ENCODE measurements at places on chromosomes 3 and 15.

GRCh38 chr3:11655196-11655928 is 11.6 kb upstream of the VGLL4 start:
- DNase-seq, result no peak

DNA sequence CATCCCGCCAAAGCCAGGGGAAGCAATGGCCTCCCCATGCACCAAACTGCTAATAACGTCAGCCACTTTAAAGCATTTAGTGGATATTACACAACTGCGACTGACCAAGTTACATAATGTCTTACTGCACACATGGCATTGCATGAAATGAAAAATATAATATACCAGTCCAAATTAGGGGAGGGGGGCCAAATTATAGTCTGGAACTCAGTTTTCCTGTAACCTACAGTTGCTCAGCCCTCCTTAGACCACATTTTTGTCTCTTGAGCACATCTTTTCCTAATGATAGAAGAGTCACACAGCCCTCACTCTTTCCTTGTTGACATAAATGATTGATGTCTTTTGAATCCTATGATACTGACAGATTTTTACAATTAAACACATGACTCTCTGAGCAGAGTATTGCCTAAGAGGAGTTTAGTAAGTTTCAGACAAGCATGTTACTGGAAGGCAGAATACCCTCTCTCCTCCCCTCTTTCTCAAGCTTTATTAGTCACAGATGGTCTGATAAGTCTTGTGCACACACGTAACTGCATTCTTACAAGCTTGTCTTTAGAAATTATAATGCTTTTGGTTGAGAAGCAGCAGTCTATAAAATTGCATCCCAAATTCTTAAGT is 1.1 kb upstream of the PLD1 start:
- no peak for DNase-seq

DNA sequence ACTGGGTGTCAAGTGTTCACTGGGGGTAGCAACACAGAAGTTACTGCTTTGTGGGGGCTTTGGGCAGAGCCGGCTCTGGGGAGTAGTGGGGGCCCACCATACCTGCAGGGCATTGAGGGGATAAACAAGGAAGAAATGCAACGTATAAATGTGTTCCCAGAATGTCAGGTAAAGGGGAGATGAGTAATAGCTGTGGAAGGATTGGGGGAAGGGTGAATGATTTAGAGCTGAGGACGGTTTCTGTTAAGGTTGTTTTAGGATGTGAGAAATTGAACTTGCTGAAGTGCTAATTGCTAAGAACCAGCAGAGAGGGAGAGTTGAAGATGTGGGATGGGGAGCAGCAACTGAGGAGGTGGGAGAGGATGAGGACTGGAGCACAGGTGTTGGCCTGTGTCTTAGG is 10.7 kb downstream of the SCG5 start:
- DNase-seq, result no peak

DNA sequence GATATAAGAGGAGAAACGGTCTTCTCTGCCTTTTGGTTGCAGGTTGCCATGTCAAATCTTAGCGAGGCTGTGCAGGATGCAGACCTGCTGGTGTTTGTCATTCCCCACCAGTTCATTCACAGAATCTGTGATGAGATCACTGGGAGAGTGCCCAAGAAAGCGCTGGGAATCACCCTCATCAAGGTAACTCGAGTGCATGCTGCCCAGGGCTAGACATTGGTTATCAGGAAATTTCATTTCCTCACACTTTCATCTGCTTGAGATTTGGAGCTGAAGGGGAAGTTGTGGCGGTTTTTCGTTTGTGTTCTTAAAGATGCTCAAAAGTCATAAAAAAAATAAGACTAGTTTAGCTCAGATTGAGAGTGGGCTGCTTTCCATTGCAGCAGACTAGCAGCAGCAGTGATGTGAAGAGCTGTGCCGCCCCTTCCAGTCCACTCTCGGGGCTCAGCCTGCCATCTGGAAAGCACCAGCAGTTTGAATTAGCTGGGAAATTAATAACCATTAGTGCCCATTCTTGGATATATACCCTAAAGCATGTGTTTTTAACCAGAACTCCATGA is 32.2 kb downstream of the GPD1L start:
- DNase-seq, result no peak

DNA sequence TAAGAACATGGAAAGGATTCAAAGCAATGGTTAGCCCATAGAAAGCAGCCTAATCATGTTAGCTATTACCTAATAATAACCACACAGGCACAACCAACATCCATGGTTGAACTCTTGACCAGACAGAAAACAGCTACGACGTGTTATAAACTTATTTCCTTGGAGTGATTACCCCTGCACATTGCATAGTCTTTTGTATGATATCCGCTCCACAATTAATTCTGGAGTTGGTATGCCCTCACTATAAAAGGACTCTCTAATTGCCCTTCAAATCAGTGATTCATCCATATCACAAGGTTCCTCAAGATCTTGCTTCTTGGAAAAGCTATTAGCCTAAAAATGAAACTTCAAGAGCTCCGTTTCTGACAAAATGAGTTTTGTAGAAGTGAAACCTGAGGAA is 117.9 kb downstream of the SYNPR start:
- no peak for DNase-seq

DNA sequence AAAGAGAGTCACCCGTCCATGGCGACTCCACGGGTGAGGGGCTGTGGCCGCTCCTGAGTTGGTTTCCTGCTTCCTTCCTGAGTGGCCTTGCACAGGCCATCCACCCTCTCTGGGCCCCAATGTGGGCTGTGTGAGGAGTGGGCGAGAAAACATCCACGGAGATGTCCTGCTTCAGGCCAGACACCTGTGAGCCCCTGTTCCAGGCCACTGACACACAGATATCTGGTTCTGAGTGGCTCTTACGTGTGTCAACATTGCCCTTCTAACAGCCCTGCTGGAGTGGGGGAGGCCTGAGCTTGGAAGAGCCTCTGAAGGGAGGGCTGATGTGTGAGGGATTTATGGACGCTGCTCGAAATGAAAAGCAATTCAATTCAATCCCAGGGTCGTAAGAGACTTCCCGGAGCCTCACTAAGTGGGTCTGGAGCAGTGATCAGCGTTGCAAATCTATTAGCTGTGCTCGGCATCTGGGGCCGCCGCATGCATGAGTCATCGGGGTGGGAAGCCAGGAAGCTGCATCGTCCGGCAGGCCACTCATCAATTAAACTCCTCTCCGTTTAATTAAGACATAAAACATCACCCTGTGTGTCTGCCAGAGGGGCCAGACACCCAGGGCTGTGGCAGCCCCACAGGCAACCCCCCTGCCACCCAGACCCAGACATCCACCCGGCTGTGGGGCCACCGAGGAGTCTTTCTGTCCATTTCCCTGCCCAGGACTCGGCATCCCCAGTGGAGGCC is 20.0 kb upstream of the PRR23E start:
- no peak for DNase-seq

DNA sequence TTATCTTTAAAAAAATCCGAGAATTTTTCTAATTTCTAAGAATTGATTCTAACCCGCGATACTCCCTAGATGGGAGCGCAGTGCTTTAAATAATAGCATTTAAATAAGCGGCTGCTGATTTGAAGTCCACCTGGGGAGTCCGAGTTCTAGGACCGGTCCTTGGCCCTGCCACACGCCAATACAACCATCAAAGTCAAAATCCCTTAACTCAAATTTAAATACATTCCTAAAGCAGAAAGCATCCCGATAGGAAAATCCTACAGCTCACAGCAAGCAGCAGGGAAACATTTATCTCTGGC is 508 bp upstream of the ECT2 start:
- DNase-seq, result no peak

- no peak for DNase-seq
Measured at GRCh38 chr3:125622381-125622791, 27.1 kb upstream of the OSBPL11 start.

GRCh38 chr15:42273900-42274701 is 868 bp upstream of the TMEM87A start:
- peak; percentile 37 for DNase-seq

GRCh38 chr15:74642348-74642733 is 26.7 kb downstream of the CLK3 start:
- DNase-seq, result no peak

- no peak for DNase-seq
Measured at GRCh38 chr15:42404461-42405235, 45.3 kb downstream of the CAPN3 start.

GRCh38 chr3:29758434-29759322 is 477.8 kb downstream of the RBMS3 start:
- DNase-seq, result no peak

DNA sequence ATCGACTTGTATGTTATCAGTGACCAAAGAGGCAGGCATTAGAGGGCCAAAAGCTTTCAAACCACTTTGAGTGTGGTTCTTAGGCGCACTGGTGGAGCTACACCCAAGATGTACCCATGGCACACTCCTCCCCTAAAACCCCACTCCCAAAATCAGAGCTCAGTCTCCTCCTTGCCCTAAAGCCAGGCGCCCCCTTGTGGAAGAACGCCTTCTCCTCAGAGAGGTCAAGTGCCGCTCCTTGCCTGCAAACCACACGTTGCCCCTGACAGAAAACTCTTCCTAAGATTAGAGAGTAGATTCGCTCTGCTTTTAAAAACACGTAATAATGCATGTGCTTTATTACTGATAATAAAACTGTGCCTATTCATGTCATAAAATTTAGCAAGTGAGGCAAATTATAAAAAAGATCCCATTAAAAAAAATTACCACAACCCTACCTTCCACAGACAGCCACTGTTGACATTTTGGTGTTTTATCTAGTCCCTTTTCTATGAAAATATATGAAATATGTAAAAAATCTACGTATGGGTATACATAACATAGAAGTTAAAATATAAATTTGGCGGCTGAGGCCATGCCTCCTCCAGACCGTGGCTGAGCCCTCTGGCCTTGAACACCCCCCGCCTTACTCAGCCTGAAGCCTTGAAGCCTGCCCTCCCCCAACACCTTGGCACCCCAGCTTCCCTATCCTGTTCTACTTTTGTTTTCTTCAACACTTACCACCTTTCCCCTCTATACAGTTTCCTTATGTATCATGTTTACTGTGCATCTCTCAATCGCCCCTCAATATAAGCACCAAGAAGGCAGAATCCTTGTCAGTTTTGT is 33.5 kb downstream of the BCL2L10 start:
- DNase-seq, result peak; percentile 62

- DNase-seq, result no peak
Measured at GRCh38 chr15:91100814-91101607, 954 bp downstream of the SV2B start.

DNA sequence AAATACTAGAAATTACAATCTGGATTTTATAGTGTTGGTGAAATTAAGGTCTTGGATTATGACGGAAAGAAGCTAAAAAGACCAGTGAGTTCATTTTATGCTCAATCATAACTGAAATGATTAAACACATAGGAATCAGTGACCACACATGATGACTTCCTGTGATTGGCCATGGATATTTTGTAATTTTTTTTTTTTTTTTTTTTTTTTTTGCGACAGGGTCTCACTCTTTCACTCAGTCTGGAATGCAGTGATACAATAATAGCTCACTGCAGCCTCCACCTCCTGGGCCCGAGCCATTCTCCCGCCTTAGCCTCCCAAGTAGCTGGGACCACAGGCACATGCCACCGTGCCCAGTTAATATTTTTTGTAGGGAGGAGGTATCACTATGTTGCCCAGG is 47.4 kb downstream of the PAQR5 start:
- DNase-seq, result no peak

DNA sequence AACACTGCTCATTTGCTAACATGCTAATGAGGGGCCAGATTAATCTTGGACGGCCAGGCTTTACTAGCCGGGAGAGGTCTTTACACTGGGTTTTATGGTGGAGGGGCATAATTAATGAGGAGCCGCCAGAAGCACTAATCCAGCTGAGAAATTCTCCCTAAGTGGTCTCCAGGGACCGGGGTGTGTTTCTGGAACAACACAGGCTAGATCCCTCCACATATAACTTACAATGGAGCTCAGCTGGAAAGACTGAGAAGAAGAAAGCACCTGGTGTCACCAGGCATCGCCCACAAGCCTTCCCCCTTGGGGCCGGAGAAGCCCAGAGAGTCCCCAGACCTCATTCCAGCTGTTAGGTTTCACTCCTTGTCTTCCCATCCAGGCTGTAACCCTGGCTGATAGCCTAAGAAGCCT is 127.5 kb downstream of the MEGF11 start:
- no peak for DNase-seq

DNA sequence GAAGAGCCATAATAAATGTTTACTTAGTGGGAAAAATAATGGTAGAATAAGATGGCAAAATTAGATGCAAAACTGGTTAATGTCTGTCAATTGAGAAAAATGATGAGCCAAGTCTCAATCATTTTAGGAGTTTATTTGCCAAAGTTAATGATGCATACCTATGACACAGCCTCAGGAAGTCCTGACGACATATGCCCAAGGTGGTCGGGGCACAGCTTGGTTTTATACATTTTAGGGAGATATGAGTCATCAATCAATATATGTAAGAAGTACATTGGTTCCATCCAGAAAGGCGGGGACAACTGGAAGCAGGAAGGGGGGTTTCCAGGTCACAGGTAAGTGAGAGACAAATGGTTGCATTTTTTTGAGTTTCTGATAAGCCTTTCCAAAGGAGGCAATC is 31.5 kb downstream of the CLEC3B start:
- DNase-seq, result no peak

- DNase-seq, result no peak
Measured at GRCh38 chr3:170486398-170486797, 67.7 kb downstream of the CLDN11 start.

DNA sequence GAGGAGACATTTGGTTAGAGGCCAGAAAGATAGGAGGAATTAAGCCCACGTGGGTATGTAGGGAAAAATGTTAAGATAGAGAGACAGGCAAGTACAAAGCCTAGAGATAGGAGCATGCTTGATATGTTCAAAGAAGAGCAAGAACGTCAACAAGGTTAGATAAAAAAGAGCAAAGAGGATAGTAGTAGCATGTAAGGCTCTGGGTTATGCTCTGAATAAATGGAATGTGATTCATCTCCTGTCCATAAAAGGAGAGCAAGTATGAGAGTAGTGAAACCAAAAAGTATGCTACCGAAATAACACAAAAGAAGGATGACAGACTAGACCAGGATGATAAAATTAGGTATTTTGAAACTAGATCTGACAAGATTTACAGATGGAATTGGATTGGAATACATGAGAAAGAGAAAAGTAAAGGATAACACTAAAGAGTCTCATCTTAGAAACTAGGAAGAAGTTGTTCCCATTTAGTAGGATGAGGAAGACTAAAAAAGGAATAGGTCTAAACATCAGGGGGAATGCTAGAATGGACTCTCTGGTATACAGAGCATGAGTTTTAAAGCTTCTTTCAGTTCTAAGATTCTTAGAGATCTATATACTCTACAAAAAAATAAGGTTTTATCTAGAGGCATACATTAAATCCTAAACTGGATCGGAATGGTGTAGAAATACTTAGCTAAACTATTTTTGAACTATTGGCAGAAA is 59.1 kb downstream of the TRPM7 start:
- DNase-seq, result no peak

DNA sequence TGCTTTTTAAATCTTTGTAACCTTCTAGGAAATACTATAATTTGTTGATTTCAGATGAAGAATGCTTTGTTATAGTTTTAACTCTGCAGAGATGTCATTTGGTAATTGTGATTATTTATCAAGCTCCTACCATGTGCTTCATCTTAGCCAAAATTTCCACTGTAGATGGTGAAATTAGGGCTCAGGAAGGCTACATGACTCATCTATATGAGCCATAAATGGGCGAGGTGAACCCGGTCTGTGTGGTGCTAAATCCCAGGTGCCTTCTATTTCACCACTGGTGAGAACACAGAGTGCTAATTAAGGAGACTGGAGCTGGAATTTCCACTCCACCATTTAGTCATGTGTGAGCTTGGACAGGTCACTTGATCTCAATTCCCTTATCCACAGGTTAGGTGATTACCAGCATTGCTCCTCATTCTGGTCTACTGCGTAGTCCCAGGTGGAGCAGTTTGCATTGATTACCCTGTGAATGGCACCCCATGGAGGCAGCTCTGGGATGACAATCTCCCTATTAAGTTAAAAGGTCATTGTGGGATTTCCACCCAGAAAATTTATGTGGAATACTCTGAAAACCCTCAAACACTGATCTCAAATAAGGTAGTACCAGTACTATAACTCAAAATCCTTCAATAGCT is 2.8 kb upstream of the CCR3 start:
- DNase-seq, result no peak

All from stimulated activated CD4-positive, alpha-beta T cell treated with anti-CD3 and anti-CD28 coated beads, Interleukin-1b, Interleukin-23, amount 100 ng/mL, for 1 hour (primary cell).